ENCODE measurements at places on chromosomes 13 and 19.

GRCh38 chr13:101309014-101309619 is 107.2 kb downstream of the NALCN start:
- DNase-seq = peak; percentile 91

DNA sequence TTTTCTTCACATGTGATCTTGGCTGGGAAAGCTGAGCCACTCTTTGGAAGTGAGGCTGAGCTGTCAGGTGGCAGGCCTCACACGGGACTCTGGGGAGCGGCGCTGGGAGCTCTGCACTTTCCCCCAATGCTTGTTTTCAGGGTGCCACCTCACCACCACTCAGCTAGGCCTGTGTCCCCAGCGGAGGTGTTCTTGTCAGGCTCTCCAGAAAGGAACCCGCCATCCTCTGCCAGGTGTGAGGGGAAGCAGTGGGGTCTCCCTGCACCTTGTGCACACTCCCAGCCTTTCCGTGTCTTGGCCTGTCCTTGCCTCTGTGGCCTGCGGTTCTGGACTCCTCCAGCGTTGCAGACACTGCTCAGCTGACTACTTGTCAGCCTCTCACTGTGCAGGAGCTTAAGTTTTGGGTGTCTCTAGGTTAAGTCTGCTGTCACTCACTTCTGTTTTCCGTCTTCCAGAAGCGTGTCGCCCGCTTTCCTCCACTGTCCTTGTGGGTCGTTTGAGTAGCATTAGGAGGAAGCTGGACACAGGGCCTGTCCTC is 51.9 kb downstream of the GGACT start:
- DNase-seq = no peak

DNA sequence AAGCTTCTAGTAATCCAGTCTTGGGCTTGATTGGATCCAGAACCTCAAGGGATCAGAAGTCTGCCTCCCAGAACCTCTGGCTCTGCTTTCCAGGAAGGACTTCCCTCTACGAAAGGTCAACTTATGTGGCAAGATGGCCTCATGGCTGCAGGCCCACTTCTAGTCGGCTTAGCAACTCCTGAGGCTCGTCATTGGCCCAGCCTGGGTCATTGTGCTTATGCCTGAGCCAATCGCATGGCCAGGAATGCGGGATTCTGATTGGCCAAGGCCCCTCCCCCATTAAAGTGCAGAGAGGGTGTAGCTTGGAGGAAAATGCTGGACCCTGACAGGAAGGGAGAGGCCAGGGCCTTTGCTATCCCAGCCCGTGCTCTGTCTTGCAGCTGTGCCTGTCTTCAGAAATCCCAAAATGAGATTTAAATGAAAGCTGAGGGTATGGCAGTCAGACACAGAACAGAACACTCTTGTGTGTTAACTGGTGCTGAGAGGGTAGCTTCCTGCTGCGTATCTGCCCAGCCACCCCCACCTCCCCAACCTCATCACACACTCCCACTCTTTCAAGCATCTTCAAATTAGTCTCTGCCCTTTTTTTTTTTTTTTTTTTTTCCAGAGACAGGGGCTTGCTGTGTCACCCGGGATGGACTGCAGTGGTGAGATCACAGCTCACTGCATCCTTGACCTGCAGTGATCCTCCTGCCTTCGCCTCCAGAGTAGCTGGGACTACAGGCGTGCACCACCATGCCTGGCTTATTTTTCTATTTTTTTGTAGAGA is 5.5 kb upstream of the CCNE1 start:
- DNase-seq = no peak

DNA sequence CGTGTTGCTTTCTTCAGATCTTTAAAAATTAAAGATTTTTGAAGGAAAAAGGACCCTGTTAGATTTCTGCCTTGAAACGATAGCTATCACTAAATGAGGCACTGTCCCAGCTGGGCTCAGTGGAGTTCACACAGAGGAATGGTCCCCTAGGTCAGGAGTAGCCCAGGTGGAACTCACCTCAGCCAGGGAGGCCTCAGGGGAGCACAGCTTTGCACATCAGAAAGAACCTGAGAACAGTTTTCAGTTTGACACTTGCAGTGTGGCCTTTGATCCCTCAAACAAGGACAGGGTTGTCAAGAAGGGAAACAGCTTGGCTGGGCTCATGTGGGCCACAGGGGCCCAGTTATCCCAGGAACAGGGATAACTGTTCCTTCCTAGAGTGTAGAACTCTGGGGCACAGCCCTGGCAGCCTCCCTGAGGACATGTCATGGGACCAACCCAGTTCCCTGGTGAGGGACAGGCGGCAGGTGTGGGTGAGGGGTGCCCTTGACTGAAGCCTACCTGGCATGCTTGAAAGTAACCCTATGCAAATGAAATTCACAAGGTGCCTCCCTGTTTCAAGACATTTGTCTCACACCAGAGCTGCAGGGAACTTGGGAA is 59.4 kb downstream of the CHST8 start:
- no peak for DNase-seq

DNA sequence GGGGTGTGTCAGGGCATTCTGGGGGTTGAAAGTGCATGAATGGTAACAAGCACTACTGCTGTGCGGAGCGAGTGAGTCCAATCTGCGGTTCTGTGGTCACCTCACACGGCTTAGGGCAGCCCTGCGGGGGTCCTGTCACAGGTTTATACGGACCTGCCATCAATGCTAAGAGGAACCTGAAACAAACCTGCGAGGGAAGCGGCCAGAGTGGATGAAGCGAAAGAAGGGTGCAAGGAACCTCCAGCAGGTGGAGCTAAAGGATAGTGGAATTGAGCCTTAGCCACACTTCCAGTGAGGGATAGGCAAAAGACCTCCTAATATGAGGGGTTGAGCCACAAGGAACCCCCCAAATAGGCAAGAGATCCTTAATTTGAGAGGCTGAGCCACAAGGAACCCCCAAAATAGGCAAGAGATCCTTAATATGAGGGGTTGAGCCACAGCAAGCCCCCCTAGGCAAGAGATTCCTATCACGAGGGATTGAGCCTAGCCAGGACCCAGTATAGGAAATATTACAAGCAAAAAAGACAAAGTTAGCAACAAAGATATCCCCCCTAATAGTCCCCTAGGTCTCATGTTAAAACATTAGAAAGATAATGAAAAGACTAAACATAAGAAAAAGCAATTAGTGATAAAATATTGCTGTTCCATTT is 6.3 kb upstream of the ZNF69 start:
- peak; percentile 8 for DNase-seq

Data from GM04503 (cell line).